GM04503 (cell line): ENCODE measurements at places on chromosomes 4 and X.

GRCh38 chrX:134636851-134637250 is 21.4 kb downstream of the PLAC1 start:
- no peak for DNase-seq

DNA sequence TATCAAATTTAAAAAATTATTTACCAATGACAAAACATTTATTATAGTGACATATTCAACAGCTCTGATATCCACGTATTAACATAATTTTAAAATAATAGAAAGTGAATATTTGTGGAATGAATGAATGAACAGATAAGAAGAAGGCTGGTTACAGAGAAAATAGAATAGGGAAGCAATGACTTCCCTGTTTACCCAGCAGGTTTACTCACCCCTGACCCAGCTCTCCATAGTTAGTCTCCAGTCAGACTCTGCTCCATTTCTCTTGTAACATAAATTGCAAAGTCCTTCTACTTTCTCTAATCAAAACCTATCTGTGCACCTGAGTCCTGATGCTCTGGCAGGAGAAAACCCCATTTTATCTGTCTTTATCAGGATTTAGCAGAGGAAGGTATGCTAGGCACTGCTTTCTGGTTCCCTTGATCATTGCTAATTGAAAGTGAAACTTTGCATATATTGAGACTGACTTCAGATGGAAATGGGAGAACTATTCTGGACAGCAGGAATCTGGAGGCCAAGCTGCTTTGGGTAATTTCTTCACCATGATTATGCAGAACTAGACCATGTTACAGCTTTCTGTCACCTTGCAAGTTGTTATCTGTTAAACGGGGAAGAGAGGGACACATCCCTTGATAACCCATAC is 363.0 kb downstream of the FAT4 start:
- DNase-seq: no peak

DNA sequence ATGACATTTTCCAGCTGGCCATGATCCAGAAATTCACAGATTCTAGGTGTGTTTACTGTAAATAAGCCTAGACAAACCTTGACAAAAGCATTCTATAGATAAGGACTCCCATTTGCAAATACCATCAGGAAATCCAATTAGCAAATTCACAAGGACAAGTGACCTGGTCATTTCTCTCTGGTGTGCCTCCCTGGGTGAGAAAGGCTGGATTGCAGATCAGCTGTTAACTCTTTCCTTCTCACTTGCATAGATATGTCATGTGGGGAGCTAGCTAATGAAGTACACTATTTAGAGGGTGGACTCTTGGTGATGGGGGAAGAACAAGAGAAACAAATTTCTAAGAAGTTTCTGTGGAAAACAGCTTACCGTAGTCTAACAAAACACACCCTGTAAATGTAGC is 58.9 kb downstream of the MOSPD2 start:
- DNase-seq: no peak

- DNase-seq: no peak
Observed at GRCh38 chrX:54885740-54886139, 34.9 kb upstream of the TRO start.

DNA sequence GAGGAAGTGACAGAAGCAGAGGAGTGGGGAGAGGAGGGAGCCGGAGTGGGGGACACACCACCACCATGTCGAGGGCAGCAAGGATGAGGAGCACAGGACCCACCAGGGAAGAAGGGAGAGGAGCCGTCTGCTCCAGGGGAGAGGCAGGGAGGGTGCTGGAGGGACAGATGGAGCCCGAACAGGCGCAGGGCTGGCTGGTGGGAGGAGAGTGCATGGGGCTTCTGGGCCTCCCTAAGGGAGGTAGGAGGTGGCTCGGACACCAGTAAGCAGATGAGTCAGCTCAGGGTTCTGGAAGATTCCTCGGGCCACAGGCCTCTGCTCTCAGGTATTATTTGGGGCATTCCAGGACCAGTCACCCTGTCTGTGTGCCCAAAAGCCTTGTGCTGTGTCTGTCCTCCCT is 29.8 kb downstream of the ATP2B3 start:
- no peak for DNase-seq

DNA sequence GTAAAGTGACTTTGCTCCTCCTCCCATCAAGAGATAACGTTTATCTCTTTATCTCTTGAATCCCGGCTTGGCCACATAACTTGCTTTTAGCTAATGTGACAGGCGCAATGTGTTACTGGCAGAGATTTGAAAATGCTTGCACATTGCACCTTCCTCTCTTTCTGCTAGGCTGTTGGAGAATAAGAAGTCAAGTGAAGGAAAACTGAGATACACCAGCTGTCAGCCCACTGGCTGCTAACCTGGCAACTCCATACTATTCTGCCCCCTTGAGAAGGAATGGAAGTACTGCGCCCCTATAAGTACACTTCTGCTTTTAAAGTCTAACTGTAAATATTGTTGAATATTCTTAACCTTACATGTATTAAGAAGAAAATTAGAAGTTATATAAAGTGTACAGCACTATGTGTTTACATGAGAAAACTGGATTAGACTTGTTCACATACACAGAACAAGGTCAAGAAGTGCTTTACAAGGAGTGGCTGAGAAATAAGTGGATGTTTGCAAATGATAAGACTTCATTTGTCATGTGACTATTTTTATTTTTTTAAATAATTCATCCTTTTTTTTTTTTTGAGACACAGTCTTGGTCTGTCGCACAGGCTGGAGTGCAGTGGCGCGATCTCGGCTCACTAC is 424.5 kb upstream of the CTSO start:
- no peak for DNase-seq

DNA sequence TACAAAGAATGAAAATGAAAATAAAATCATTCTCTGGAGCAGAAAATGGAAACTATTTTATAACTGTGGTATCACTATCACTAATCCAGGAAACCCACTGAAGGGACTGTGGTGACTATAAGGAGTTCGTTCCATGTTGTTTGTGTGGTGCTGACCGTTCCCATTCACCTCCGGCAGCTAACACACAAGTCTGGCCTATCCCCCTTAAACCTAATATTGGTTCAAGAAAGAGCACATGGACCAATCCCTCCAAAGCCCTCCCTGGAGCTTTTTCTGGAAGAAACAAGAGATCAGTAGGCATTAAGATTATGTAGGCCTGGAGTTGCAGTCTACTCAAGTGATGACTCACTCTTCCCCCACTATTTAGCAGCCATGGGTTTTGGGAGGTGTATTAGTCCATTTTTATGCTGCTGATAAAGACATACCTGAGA is 25.9 kb upstream of the FAM241A start:
- DNase-seq: no peak

- DNase-seq: no peak
Observed at GRCh38 chrX:118736394-118737010, 9.1 kb downstream of the IL13RA1 start.

- peak; percentile 60 for DNase-seq
Observed at GRCh38 chrX:139826065-139827044, 106.5 kb downstream of the ATP11C start.

DNA sequence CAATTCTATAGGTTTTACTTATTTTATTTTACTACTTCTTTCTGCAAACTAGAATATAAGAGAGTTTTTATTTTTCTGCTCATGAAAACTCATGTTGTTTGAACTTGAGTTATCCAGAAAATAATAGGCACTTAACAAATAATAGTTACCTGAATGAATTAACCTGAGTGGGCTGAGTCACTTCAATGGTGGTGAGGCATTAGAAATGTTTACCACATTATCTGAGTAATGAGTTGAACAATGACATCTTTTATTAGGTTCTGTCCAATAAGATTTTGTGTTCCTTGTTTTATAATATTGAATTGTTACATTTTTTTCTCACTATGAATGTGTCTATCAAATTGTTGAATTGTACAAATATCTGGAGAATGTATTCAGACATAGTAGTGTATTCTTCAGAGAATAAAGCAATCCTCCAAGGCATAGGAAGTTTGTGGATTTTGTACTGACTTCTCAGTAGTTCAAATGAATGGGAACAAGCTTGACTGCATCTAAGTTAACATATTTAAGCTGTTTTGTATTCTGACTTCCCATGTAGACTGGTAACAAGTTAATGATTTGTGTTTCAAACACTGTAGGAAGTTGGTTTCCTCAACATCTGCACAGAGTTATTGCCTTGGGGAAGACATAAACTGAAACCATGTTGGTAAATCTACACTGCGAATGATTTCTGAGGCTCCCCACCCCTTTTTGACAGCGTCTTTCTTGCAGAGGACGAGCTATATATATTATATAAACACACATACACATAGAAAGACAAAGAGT is 1808.9 kb upstream of the TENM3 start:
- DNase-seq: no peak

DNA sequence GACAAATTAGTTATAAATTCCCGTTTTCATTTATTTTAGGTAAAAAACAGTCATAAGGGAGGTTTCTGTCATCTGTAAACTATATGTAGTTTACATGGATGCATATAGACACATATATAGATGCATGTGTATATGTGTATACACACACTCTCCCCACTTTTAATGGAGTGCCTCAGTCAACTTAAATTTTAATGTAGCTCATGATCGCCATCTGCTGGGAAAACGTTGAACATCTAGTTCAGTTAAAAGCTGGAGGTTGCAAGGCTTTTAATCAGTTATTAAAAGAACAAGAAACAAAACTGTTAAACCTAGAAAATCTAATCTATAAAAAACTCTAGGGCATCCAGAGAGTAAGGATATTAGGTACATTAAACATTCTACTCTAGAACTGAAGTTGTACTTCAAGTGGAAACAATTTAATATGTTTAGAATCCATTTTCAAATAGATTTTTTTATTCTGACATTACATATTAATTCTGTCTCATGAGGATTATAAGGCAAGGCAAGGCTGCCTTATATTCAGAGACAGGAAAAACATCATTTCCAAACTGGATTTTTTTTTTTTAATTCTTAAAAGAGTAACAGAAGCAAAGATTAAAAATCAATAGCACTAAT is 122.6 kb downstream of the SHISA3 start:
- DNase-seq: no peak

- peak; percentile 31 for DNase-seq
Observed at GRCh38 chr4:6560416-6561172, 14.4 kb upstream of the MAN2B2 start.

- no peak for DNase-seq
Observed at GRCh38 chrX:7412840-7413239, 264.9 kb upstream of the PUDP start.

- DNase-seq: no peak
Observed at GRCh38 chr4:121714548-121714947, 17.8 kb upstream of the ANXA5 start.

DNA sequence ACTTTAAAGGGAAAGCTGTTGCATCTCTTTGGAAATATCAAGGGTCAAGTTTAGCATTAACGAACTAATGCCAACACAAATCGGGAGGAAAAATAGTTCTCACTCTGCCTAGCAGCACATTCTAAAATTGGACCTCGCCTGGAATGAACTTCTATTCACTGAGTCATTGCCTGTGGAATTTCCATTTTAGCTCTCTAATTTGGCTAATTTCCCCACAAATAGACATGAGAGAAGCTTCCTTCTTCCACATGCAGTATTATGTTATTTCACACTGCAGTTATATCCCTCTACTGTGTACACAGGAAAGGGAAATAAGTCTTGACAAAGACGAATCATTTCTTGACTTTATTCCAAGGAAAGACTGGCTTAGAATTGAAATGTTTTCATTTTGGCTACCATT is 9.3 kb downstream of the ZXDA start:
- DNase-seq: peak; percentile 33

DNA sequence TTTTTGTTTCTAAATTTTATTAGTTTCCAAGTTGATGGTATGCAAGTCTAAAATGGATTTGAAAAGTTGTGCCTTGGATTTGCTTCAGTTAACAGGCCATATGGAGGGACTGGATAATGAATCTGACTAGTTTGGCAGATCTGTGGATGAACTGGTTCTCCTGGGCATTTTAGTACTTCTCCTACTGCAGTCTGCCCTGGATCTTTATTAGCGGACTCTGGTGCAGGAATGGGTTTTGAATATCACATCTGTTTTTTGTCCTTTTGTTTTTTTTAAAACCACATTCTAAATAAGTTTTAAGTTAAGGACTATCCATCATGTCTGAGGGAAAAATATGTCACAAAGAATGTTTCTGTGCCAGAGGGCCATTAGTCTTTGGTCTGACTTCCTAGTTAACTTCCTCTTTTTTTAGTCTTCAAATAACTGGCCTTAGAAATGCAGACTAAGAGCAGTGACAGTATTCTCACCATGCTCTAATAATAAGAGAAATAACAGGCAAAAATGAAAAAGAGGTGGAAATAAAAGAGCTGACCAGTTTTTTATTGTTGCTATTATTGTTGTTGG is 13.9 kb upstream of the DCK start:
- no peak for DNase-seq

DNA sequence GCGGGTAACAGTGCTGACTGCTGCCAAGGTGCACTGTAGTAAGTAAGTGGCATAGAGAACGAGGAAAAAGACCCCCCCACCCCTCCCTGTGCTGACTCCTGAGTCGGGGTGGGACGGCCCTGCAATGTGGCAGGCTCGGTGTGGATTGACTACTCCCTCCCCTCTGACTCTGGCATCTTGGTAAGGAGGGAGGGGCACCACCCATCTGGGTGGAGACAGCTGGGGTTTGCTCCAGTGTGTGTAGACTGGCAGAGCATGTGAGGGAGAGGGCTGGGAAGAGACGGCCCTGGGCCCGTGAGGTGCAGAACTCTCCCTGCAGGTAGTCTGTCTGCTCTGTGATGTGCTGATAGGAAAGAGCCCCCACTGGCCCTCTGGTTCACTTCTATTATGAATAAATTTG is 31.0 kb downstream of the NSG1 start:
- DNase-seq: no peak
